ENCODE measurements at places on chromosomes 1 and 21.

DNA sequence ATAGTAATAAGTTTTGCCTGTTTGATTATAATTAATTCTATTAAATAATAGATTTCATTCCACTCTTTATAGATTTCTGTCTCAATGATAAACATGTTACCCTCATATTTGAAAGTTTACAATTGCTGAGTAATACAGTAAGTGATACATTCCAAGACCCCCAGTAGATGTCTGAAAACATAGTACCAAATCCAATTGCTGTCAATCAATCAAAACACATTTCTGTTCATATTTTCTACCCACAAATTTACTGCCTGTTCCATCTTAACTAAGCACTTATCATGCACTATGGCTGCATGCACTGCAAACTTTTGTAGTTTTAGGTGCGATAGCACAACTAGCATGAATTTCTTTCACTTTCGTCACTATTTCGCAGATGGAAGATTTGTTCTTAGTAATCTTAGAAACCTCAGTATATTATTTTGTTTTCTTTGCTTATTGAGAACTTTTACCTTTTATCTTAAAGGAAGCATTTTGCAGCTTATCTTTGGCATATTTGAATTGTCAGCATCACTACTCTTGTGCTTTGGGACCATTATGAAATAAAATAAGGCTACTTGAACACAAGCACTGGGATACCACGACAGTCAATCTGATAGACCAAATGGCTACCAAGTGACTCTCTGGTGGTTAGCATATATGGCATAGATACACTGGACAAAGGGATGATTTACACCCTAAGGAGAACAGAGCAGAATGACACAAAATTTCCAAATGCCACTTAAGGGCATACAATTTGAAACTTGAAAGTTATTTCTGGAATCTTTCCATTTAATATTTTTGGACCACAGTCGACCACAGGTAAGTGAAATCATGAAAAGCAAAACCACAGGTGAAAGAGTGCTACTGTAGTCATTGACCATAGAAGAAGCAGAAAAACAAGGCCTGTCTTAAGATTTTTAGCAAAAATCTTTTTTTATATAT is 67.6 kb downstream of the RGS13 start:
- DNase-seq = no peak

DNA sequence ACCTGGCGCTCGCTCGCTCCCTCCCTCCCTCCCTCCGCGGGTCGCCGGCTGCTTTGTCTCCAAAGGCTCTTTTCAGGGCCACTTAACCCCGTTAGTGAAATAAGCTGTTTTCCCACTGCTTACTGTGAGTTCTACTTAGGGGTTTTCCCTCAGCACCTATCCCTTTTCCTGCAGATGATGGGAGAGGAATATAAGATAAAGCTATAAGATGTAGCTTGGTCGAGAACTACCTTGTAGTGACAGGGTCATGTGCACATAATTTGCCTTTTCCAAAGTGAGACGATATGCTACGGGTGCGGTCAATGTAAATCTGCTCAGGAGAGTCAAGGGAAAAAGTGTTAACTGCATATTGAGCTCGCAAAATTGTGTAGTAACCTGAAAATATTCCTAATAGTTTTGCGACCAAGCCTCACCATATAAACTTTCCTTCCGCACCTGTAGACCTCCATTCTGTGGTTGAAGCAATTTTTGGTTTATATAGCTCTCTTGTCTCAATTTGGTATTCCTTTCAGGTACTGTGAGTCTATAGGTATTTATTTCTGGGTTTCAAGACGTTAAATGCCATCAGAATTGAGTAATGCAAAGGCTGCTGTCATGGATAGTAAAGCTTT is 55.8 kb upstream of the BOLA1 start:
- no peak for DNase-seq

GRCh38 chr1:223041481-223041880 is 101.6 kb downstream of the TLR5 start:
- no peak for DNase-seq

DNA sequence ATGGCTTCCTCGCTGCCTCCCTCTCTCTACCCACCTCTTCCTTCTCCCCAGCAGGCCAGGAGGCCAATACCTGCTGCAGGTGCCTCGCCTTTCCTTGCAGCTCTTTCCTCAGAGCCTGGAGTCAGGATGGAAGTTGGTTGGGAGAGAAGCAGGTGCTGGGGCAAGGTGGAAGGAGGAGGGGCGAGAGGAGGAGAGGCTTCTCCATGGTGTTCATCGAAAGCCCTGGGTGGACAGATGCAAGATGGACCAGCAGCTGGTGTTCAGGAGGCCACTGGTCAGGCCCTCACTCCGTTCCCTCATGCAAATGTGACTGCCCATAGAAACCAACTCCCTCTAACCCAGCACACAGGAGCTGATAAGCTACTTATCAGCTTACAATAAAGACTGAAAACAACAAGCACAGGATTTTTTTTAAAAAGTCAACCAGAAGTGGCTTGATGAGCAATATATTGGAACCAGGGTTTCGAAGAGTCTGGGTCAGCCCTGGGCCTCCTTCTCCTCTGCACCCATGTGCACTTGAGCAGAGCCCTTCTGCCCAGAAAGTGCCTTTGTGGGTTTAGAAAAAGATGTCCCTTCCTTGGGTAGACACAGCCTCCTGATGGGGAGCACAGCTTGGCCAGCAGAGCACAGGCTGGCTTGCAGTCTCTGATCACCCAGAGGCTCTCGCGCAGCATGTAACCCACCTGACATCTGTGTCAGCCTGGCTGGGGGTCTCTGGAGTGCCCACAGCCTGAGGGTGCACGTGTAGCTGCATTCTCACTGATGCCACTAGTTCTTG is 16.6 kb upstream of the GSTM4 start:
- no peak for DNase-seq
